ENCODE measurements at places on chromosomes 7 and 10.
A peak's percentile ranks its signal among the peaks of the same experiment; 100 is the strongest.

- no peak overlapping the region for H3K27ac ChIP-seq
- H3K27me3 ChIP-seq, result no peaks in the 10 kb centered on the region
- no peaks in the 10 kb centered on the region for H3K4me1 ChIP-seq
- no peak for DNase-seq
- no peak overlapping the region for H3K4me3 ChIP-seq
Measured at GRCh38 chr10:24091256-24091655, 117.7 kb upstream of the KIAA1217 start.

DNA sequence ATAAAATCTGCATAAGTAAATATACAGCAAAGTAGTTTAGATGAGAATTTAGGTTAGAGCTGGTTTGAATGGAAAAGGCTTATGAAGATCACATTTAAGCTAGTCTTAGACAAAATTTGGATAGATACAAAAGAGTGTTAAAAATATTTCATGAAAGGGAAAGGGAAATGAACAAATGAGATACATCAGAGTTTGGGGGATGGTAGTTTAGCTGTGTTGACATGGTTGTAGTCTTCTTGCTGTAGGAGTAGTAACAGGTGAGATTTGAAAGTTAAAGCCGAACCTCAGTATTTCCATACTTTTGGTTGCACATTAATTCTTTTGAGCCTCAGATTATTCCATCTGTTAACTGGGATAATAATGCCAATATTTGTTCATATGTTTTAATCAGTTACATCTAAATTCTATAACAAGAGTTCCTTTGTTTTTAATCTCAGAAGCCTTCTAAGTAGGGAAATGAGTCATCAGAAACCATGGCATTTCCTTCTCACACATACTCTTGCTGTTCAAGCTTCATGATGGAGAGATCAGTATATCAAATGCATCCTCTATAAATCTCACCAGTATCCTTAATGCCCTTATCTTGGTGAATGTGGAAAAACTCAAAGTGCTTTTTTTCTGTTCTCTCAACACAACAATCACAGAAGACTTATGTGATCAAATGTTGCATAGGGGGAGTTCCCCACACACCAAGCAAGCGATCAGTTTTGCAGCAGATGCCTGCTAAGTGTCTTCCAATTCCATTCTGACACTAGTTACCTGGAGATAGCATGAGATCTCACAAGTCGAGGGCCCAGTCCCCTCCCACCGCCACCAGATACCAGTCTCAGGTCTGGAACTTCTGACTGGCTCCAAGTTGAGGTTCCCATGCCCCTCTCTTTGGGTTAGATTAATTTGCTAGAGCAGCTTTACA is 84.7 kb downstream of the MAPK8 start:
- no peak for DNase-seq
- H3K36me3 ChIP-seq, result no peaks in the 10 kb centered on the region
- H3K27me3 ChIP-seq, result no peaks in the 10 kb centered on the region
- H3K27ac ChIP-seq, result no peak overlapping the region

GRCh38 chr10:75208181-75208580 is 2.4 kb upstream of the VDAC2 start:
- H3K36me3 ChIP-seq, result peaks cover 3% of the 10 kb centered on the region
- H3K27ac ChIP-seq, result no peak overlapping the region
- peak overlapping the region; percentile 39 for H3K4me3 ChIP-seq
- DNase-seq, result no peak

DNA sequence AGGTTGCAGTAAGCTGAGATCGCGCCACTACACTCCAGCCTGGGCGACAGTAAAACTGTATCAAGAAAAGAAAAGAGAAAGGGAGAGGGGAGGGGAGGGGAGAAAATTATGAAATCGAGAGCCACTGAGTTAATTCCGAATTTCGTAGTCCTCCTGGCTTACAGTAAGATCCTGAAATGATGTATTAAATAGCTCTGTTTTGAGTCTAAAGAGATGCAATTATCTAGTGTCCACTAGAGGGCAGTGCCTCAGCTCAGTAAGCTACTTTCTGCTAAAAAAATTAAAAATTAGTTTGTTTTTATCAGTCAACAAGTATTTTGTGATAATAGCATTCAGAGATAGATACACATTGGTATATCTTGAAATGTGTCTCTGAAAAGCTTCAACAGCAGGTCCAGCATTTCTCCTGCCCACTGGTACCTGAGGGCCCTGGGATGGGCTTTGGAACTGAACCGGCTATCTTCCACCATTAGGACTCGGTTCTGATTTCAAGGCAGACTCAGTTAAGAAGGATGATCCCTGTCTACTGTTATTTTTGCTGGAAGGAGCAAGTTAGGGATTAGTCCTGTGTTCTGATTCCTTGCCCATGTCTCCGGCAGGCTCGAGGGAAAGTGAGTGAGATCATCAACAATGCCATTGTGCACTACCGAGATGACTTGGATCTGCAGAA is 19.5 kb downstream of the TSPAN33 start:
- peaks cover 17% of the 10 kb centered on the region for H3K36me3 ChIP-seq
- H3K4me3 ChIP-seq, result no peak overlapping the region
- peaks cover 53% of the 10 kb centered on the region for H3K4me1 ChIP-seq

GRCh38 chr7:30049173-30049572 is 21.0 kb downstream of the PLEKHA8 start:
- peaks cover 28% of the 10 kb centered on the region for H3K36me3 ChIP-seq
- H3K4me1 ChIP-seq, result no peaks in the 10 kb centered on the region
- DNase-seq, result no peak
- H3K27ac ChIP-seq, result no peak overlapping the region

- peaks cover 44% of the 10 kb centered on the region for H3K4me1 ChIP-seq
- peaks cover 10% of the 10 kb centered on the region for H3K36me3 ChIP-seq
- no peaks in the 10 kb centered on the region for H3K27me3 ChIP-seq
- peak overlapping the region; percentile 92 for H3K4me3 ChIP-seq
- DNase-seq, result no peak
Measured at GRCh38 chr10:95755511-95756004, 405 bp upstream of the ENTPD1 start.

DNA sequence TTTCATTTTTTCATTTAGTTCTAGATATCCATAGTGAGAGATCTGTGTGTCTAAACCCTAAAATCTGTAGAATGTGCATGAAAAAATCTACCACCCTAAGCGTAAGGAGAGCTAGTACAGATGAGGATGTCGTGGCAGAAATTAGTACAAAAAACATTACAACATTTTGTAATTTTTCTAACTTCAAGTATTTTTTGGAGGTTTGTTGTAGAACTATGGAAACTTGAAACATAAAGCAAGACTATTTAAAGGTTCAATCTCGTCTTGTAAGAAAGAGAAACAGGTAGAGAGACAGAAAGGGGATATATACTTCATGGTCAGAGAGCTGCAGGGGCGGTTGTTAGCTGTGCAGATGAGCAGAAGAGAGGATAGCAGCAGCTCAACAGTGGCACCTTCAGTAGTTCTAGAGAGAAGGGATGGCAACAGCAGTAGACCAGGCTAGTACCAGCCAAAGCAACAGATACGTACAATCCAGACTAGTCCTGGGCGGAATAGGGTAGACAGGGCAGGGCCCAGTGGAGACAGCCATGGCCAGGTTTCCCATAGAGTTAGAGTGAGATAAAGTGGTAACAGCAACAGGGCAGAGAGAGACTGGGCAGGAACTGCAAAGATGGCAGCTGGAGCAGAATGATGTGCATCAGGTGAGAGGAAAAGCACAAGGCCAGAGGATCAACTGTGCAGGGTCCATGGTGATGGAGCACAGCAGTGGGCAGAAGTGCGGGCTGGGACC is 145.2 kb downstream of the FRMD4A start:
- H3K4me3 ChIP-seq, result peak overlapping the region; percentile 79
- no peaks in the 10 kb centered on the region for H3K36me3 ChIP-seq
- peak; percentile 60 for DNase-seq
- peaks cover 9% of the 10 kb centered on the region for H3K27me3 ChIP-seq

Measured in memory B cell (primary cell).